ENCODE measurements at places on chromosomes 2 and 18. TPM values are rescaled to one million over a fixed set of nuclear protein-coding genes. Genes with fewer than 3 reads are reported as not detected.

The PLGLB1 gene
- not detected for total RNA-seq

The G6PC2 gene
- total RNA-seq: not detected

The ABCG5 gene
- total RNA-seq: not detected

The ABCG8 gene
- total RNA-seq: not detected

The PSMA8 gene
- total RNA-seq: 0.15 TPM

The VSNL1 gene
- 0.94 TPM for total RNA-seq

The SLC5A7 gene
- not detected for total RNA-seq

The LANCL1 gene
- 28.0 TPM for total RNA-seq

The SCN7A gene
- total RNA-seq: not detected

The CXCR2 gene
- total RNA-seq: not detected

The CDH19 gene
- total RNA-seq: not detected

The NYAP2 gene
- 2.3 TPM for total RNA-seq

The AQP12A gene
- not detected for total RNA-seq

The SNED1 gene
- 2.2 TPM for total RNA-seq

The LRATD1 gene
- 0.57 TPM for total RNA-seq

The CFAP221 gene
- total RNA-seq: not detected

The PLGLB2 gene
- 0.05 TPM for total RNA-seq

The GPR155 gene
- total RNA-seq: 2.5 TPM

The NT5C1B gene
- total RNA-seq: not detected

The RTP5 gene
- total RNA-seq: not detected

The HNMT gene
- 9.8 TPM for total RNA-seq

The ALKAL2 gene
- not detected for total RNA-seq

The UGT1A8 gene
- total RNA-seq: not detected

The DIPK1C gene
- not detected for total RNA-seq

The MOGAT1 gene
- not detected for total RNA-seq

The KCNE4 gene
- 11.4 TPM for total RNA-seq

The DPP10 gene
- not detected for total RNA-seq

The ALPG gene
- total RNA-seq: not detected

The CRYGA gene
- not detected for total RNA-seq

The NR4A2 gene
- not detected for total RNA-seq

The INSIG2 gene
- 9.4 TPM for total RNA-seq

The MYO1B gene
- total RNA-seq: 26.2 TPM

The TNS1 gene
- total RNA-seq: 2.6 TPM

The SCG2 gene
- total RNA-seq: 18.0 TPM

The ONECUT2 gene
- total RNA-seq: 1.5 TPM

The SLC16A14 gene
- total RNA-seq: 0.81 TPM

The IL36B gene
- not detected for total RNA-seq

The SERPINB2 gene
- total RNA-seq: 24.2 TPM

The INHBB gene
- 0.94 TPM for total RNA-seq

The CMPK2 gene
- 134 TPM for total RNA-seq
